ENCODE measurements at places on chromosomes 16 and 17.
A peak's percentile ranks its signal among the peaks of the same experiment; 100 is the strongest.

DNA sequence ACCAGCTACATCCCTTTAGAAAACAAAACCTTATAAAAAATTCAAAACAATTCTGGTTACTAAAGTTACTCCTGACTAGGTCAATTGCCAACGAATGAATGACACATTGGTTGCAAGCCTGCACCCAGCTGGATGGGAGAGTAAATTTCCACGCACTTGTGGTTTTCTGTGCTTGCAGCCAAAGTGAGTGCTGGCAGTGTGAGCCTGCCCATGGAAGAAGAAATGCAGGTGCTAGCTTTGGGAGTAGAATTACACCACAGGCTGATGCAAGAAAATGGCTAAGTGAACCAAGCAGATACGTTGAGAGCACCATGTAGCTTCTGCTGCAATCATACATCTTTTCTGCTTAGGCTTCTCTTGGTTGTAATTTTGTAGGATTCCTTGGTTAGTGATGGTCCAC, 74.6 kb downstream of the SYCE1L start:
- DNase-seq: no peak

GRCh38 chr16:50372611-50373344, 4.0 kb upstream of the BRD7 start:
- DNase-seq: peak; percentile 16

DNA sequence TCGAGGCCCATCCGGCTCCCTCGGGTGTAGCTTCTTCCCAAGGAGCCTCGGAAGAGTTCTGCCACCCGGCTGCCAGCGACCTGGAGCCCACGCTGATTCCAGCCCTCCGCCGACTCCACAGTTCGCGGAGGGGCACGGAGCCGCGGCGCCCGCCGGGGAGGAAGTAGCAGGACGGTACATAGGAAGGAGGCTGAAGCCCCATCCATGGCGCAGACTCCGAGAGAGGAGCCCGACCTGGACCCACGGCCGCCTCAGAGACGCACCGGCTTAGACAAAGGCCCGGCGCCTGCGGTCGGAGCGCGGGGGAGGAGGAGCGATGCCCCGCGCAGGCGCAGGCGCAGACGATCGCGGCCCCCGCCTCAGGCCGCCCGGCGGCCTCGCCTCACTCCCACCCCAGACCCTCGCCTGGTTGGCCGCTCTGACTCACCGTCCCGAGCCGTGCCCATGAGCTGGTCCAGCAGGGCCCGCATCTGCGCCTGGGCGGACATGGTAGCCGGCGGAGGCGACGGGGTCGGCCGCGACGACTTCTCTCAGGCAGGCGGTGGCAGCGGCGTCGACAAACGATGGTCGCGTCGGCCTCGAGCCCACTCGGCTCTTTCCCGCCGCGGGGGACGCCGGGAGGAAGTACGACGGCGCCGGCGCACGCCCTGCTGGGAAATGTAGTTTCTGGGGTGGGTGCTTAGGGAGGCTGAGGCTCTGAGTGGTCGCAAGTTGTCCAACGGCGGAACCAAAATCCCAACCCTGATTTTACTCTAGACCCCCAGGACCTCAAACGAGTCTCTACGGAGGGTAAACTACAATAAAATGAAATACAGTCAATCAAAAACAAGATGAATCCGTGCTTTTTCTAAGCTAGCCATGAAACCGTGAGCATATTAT, at the start of gene LUC7L:
Gene LUC7L, minus strand, starts transcription at position 598 of the 879 bp plus-strand sequence. Its CDS starts 110 bp downstream, at position 488.
- DNase-seq: peak; percentile 91

DNA sequence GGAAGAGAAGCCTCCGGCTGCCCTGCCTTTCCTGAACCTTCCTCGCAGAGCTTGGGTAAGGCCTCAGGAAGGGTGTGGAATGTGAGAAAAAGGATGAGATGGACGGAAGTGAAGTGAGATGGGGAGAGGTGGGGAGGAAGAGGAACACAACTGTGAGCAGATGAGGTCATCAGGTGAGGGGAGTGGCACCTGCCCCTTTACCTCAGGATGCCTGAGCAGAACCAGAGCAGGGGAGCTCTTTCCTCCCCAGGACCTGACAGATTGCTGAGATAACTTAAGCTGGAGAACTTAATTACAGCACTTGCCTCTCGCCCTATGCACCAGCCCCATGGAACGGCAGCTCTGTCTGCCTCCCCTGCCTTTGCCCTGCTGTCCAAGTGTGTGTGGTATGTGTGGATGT, 29.8 kb downstream of the TMEM132E start:
- no peak for DNase-seq

DNA sequence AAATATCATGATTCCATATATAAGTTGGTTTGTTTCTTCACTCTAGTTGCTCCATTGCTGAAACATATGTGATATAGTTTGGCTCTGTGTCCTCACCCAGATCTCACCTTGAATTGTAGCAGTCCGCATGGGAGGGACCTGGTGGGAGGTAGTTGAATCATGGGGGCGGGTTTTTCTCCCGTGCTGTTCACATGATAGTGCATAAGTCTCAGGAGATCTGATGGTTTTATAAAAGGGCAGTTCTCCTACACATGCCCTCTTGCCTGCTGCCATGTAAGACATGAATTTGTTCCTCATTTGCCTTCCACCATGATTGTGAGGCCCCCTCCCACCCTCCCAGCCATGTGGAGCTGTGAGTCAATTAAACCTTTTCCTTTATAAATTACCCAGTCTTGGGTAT, 915.5 kb downstream of the KCNJ2 start:
- DNase-seq: no peak

- DNase-seq: no peak
Measured at GRCh38 chr16:57998992-57999365, 1.5 kb downstream of the ZNF319 start.

DNA sequence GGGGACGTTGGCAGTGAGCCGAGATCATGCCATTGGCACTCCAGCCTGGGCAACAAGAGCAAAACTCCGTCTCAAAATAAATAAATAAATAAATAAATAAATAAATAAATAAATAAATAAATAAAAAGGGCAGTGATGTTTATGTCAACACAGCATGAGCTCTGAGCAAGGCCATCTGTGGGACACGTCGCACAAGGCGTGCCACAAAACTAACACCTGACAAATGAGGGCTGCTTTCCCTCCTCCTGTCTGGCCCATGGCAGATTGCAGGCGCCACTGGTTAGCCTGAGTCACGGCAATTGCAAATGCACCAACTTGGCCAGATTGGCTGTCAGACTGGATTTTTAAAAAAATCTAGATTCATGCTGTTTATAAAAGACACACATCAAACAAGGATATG, 25.9 kb upstream of the SPNS3 start:
- DNase-seq: no peak

GRCh38 chr16:16578701-16579100, 199.8 kb downstream of the NPIPA7 start:
- no peak for DNase-seq

GRCh38 chr17:42617956-42618431, 8.5 kb downstream of the TUBG1 start:
- DNase-seq: peak; percentile 47

- no peak for DNase-seq
Measured at GRCh38 chr16:9441012-9441411, 349.6 kb downstream of the HAPSTR1 start.

- DNase-seq: no peak
Measured at GRCh38 chr17:32445497-32445896, 1.2 kb downstream of the PSMD11 start.

DNA sequence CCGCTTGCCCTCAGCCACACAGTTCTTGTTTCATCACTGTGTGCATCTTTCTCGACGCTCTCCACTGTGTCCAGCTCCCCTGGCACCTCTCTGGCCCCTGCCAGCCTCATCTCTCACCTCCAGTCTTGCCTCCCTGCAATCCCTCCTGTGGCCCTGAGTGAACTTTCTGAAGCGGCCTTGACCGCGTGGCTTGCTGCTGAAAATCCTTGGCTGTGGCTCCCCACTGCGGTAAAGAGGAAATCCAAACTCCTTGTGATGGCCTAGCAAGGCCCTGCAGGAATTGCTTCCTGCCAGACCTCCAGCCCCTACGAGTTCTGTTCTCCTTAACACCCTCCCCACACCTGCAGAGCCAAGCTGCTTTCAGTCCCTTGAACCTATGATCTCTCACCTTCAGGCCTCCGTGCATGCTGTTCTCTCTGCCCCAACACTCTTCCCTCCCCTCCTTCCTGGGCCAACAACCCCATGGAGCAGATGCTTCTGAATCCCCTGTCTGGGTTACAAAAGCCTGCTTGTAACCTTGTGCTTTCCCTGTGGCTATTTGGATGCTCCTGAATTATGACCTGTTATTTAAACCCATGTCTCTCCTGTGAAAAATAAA, 33.6 kb upstream of the BRD7 start:
- no peak for DNase-seq

- no peak for DNase-seq
Measured at GRCh38 chr17:61106354-61106753, 293.3 kb upstream of the TBX2 start.

DNA sequence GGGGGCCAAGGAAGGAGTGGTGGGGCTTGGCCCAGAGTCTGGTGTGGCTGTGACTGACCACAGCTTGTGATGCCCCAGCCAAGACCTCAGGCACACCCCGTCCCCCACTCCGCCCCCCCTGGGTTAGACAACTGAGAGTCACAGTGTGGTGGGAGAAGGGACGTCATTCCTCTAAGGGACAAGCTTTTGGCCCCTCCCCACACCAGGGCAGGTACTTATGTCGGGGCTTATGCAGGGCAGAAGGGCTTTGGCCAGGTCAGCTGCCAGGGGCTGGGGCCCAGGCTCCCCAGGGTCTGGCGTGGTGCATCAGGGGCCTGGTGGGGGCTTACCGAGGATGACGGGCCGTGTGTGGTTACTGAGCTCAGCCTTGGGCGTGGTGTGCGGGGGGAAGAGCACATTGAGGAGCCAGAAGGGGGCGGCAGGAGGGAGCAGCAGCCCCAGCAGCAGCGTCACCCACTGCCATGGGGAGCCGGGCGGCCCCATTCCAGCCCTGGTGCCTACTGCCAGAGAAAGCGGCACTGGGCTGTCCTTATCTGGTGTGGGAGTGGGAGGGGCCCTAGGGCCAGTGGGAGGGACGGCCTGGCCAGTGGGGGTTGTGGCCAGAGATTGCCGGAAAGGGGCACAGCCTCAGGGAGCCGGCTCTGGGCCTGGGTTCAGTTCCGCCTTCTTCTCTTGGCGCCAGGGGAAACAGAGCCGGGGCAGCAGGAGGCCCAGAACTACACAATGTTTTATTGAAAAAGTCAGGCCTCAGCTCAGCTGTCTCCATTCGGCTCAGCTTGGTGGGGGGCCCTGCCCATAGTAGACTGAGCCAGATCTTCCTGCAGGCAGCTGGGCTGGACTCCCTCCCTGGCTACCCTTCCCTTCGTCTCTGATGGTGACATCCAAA, at the start of gene LCAT:
Gene LCAT, minus strand, starts transcription at position 502 of the 886 bp plus-strand sequence. Its CDS starts 19 bp downstream, at position 483.
- DNase-seq: no peak

DNA sequence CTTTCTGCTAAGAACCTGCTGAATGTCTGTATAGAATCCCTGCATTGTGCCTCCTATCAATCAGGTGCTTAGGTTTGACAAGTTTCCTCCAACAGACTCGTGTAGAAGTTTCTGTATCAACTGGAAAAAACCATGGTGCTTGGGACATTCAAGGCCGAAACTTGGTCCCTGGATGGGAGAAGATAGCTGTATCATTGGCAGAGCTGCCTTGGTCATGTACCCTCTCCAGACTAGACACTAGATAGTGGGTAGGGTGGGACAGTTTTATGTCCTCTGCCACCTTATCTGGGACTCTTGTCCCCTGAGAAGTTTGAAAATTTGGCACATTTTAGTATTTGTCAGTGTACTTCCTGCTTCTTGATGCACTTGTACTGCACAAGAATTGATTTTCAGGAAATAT, 520.8 kb downstream of the WWOX start:
- DNase-seq: no peak

- no peak for DNase-seq
Measured at GRCh38 chr17:4499431-4500190, 930 bp downstream of the SPNS2 start.

DNA sequence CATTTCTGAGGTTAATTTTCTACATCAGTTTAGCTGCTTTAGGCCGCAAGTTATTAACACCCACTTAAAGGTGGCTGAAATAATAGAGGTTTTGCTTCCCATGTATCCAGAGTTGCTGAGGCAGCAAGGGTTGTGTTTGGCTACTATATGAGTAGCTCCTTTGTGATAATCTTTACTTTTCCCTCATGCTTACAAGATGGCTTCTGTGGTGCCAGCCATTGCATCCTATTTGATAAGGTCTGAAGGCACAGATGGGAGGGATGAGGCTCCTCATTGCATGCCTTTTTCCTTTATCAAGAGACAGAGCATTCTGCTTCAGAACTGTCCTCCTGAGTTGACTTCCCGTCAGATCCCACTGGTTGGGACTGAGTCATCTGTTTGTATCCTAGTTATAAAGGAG, 340.2 kb downstream of the WWOX start:
- DNase-seq: no peak

DNA sequence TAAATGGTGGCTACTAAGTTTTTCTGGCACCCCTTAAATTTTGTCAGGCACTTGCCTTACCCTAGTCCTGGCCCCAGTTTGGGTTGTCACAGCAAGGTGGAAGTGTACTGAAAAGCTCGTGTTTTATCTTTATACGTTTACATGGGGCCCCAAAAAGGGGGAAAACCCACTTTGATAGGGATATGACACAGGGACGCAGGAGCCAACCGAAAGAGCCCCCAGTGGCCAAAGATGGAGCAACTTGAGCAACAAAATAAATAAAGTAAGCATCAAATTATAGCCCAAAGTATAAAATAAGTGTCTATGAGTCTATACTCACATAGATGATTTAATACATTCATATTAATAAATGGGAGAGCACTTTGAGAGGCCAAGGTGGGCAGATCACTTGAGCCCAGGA, 5.0 kb upstream of the CETP start:
- DNase-seq: no peak

- no peak for DNase-seq
Measured at GRCh38 chr16:64408699-64409098, 713.2 kb downstream of the CDH11 start.

DNA sequence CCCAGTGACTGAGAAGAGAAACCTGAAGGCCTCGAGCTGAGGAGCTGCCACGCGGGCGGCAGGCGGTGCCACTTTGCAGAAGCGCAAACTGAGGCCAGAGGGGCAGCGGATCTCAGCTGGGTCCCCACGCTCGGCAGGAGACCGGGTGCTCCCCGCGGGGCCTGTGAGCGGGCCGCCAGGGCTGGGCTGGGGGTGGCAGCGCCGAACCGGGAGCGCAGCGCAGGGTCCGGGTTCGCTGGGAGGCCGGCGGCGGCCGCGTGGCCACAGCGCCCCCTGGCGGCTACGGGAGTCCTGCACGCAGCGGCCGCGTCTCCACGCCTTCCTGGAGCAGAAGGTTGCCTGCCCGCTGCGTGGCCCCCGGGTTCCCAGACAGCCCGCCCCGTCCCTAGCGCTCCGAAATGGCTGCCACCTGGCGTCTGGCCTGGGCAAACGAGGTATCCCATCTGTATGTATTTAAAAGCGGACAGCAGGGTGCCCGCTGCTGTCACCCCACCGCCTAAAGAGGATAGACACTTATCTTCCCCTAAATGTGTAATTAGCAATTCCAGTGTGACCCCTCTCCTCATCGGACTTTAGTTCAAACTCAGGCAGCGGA, 96.1 kb upstream of the CDH5 start:
- DNase-seq: peak; percentile 87

- no peak for DNase-seq
Measured at GRCh38 chr17:27269201-27269600, 24.7 kb upstream of the WSB1 start.

DNA sequence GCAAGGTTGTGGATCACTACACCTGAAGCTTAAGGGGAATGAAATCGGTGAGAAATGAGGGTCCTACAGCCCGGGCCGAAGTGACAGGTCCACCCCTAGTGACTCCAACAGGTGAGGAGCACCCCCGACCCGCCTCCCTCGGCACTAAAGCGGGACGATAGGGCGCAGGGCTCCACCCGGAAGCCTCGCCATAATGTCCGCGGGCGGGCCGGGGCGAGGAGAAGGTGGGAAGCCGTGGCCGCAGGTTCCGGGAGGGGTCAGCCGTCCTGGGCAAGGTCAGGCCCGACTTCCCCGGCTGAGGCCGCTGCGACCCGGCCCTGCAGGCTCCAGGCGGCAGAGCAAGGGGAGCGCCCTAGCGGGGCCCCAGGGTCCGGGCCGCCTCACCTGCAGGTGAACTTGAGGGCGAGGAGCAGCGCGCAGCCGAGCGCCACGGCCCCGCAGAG, 543 bp downstream of the TXNDC11 start:
- DNase-seq: peak; percentile 31
